Nasal cavity respiratory epithelium epithelial cell of viscerocranial mucosa (primary cell): ENCODE measurements at places on chromosomes 11 and 22. TPM values are rescaled to one million over a fixed set of nuclear protein-coding genes. Genes with fewer than 3 reads are reported as not detected.

The TMEM41B gene
- total RNA-seq = 70.1 and 79.2 TPM in 2 replicates

The TREH gene
- not detected in 2 replicates for total RNA-seq

The UEVLD gene
- total RNA-seq = 24.6 and 32.2 TPM in 2 replicates

The SEC14L6 gene
- 0.14 TPM in 1 of 2 replicates, not detected in the other for total RNA-seq

The SPTBN2 gene
- total RNA-seq = 60.5 and 130 TPM in 2 replicates

The TIMP3 gene
- total RNA-seq = 23.9 and 93.3 TPM in 2 replicates

The VPREB1 gene
- total RNA-seq = not detected in 2 replicates

The TRIM51 gene
- total RNA-seq = not detected in 2 replicates

The APOA5 gene
- total RNA-seq = not detected in 2 replicates

The THRSP gene
- not detected in 2 replicates for total RNA-seq

The ANO1 gene
- total RNA-seq = 9.6 and 38.4 TPM in 2 replicates

The OR8G1 gene
- not detected in 2 replicates for total RNA-seq

The SCGB1A1 gene
- total RNA-seq = not detected in 2 replicates

The ZC3H12C gene
- 7.2 and 15.8 TPM in 2 replicates for total RNA-seq

The SLC37A2 gene
- 26.7 and 39.7 TPM in 2 replicates for total RNA-seq

The KCNQ1OT1 gene
- 0.34 and 0.93 TPM in 2 replicates for total RNA-seq

The FAM83F gene
- 32.8 and 40.9 TPM in 2 replicates for total RNA-seq

The SCARF2 gene
- total RNA-seq = 0.57 and 0.68 TPM in 2 replicates

The PIK3IP1 gene
- total RNA-seq = 6.8 and 25.0 TPM in 2 replicates

The PTGDR2 gene
- total RNA-seq = under 0.01 and 0.07 TPM in 2 replicates

The ART5 gene
- not detected in 2 replicates for total RNA-seq

The MS4A6E gene
- not detected in 2 replicates for total RNA-seq
